ENCODE measurements at places on chromosomes 16 and 17. TPM values are rescaled to one million over a fixed set of nuclear protein-coding genes. Genes with fewer than 3 reads are reported as not detected.

DNA sequence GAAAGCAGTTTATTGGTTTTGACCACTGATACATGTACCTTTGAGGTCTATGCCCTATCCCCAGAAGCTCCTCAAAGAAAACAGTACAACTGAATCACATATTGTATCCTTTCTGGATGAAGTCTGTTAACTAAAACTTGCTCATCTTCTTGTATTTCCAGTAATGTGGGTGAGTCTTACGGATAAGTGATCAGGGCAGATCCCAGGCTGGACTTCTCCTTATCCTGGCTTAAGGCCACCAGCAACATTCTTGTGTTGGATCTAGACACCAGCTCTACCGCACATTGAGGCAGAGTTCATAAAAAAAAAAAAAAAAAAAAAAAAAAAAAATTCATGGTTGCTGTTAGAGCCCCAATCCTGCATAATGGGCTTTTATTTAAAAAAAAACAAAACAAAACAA, 536.7 kb upstream of the HSBP1 start:
- no peaks in the 10 kb centered on the region for H3K4me1 ChIP-seq
- 0 out of 2 replicates have a peak, but pooled peaks cover 4% of the 10 kb centered on the region for H3K27me3 ChIP-seq
- no peak overlapping the region for H3K4me3 ChIP-seq
- no peak for DNase-seq
- no peak overlapping the region for H3K27ac ChIP-seq

GRCh38 chr17:67119102-67119501, 74.7 kb downstream of the CACNG1 start:
- H3K27ac ChIP-seq: no peak overlapping the region
- no peaks in the 10 kb centered on the region for H3K27me3 ChIP-seq
- peaks cover 34% of the 10 kb centered on the region for H3K36me3 ChIP-seq
- H3K4me3 ChIP-seq: no peak overlapping the region
- no peaks in the 10 kb centered on the region for H3K4me1 ChIP-seq

GRCh38 chr17:35666070-35666469, 65.4 kb upstream of the RASL10B start:
- peaks cover 4% of the 10 kb centered on the region for H3K36me3 ChIP-seq
- H3K27me3 ChIP-seq: no peaks in the 10 kb centered on the region
- H3K27ac ChIP-seq: no peak overlapping the region
- no peak overlapping the region for H3K4me3 ChIP-seq
- H3K4me1 ChIP-seq: no peaks in the 10 kb centered on the region
- no peak for DNase-seq

- H3K4me3 ChIP-seq: no peak overlapping the region
- no peaks in the 10 kb centered on the region for H3K27me3 ChIP-seq
- no peak overlapping the region for H3K27ac ChIP-seq
- H3K4me1 ChIP-seq: no peaks in the 10 kb centered on the region
- no peaks in the 10 kb centered on the region for H3K36me3 ChIP-seq
Measured at GRCh38 chr16:55138298-55138697, 185.7 kb upstream of the IRX6 start.

DNA sequence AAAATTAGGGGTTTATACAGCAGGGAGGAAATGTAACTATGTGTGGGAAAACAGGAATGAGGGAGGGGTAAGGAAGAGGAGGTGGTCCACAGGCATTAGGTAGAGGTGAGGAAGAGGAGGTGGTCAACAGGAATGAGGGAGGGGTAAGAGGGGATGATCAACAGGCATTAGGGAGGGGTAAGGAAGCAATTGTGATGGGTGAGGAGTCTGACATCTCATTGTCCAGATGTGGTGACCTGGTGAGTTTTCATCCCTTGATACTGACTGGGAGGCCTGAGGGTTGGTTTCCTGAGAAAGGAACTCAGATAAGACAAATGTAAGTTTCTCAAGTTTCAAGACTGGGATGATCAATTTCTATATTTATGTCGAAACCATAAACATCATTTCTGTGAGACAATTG, 206.2 kb upstream of the C16orf82 start:
- no peaks in the 10 kb centered on the region for H3K36me3 ChIP-seq
- H3K4me1 ChIP-seq: no peaks in the 10 kb centered on the region
- no peak overlapping the region for H3K4me3 ChIP-seq
- no peak overlapping the region for H3K27ac ChIP-seq
- no peaks in the 10 kb centered on the region for H3K27me3 ChIP-seq

GRCh38 chr17:79482727-79483521, 127.9 kb downstream of the RBFOX3 start:
- no peak overlapping the region for H3K4me3 ChIP-seq
- H3K27ac ChIP-seq: no peak overlapping the region
- no peaks in the 10 kb centered on the region for H3K36me3 ChIP-seq

DNA sequence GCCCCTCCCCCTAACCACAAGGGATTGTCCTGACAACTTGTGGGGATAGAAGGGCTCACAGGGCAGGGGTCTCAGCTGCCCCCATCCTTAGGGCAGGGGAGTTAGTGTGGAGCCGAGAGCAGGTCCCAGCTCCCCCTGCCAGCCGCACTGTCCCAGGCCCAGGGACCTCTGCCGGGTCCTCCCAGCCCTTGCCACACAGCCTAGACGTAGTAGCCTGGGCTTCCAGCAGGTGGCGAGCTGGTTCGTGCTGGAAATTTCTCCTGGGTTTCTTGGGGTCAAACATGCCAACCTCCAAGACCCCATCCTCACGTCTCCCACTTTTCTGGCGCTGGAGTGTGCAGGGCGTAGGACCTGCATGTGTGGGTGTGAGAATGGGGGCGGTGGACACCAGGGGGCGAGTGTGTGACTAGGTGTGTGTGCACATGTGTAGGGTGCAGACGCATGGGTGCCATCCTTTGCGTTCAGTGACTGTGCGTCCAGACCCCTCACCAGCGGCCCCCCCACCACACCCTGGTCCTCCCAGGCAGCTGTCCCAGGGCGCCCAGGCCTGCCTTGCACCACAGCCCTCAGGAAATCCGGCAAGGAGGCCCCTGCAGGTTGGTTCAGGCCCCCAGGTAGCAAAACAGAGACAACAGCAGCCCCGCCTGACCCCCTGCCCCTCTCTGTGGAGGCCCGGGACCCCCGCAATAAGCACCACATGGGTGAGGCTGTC, 29.5 kb downstream of the SBK1 start:
- peak; percentile 47 for DNase-seq
- H3K4me1 ChIP-seq: peaks cover 18% of the 10 kb centered on the region
- H3K36me3 ChIP-seq: no peaks in the 10 kb centered on the region
- H3K27me3 ChIP-seq: no peaks in the 10 kb centered on the region
- no peak overlapping the region for H3K27ac ChIP-seq
- H3K4me3 ChIP-seq: no peak overlapping the region

DNA sequence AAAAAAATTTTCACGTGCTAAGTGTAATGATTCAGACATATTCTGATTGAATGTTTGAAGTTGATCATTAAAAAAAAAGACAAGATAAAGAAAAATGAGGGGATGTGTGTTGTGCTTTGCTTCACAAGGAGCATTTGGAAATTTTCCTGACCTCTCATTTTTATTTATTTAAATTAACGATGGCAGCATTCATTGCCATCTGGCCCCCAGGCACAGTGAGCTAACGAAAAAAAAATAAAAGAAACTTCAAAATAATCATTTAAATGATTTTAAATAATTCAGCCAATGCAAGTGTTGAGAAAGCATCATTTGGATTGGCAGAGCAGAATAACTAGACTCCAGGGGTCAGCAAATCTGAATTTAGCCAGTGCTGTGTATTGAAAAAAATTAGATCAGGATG, 1037.2 kb downstream of the CDH11 start:
- H3K36me3 ChIP-seq: no peaks in the 10 kb centered on the region
- no peak overlapping the region for H3K4me3 ChIP-seq
- DNase-seq: no peak
- H3K4me1 ChIP-seq: no peaks in the 10 kb centered on the region
- H3K27ac ChIP-seq: no peak overlapping the region
- no peaks in the 10 kb centered on the region for H3K27me3 ChIP-seq

DNA sequence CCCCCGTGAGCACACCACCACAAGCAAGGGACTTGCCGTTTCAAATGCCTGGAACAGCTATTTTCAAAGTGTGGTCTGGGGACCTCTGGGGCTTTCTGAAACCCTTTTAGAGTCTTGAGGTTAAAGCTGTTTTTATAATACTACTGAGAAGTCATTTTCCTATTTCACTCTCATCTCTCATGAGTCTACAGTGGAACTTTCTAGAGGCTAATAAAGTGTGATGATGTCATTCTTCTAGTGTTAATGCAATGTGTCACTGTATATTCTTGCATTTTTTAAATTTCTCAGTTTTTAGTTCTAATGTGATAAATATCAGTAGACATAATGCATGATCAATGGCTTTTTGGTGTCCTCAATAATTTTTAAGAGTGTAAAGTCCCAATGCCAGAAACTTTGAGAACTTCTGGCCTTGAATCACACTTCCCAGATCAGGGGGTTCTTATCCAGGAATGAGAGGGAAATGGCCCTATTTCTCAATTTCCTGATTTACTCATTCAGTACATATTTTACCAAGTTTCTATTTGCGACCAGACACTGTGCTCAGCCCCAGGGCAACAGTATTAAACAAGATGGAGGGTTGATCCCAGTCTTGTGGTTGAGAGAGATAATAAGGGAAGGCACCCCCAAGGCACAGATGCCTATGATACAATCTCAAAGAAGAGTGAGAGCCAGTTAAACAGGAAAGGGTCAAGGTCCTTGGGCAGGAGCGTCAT, 444.0 kb downstream of the HS3ST3B1 start:
- peaks cover 41% of the 10 kb centered on the region for H3K4me1 ChIP-seq
- H3K27me3 ChIP-seq: no peaks in the 10 kb centered on the region
- H3K4me3 ChIP-seq: no peak overlapping the region
- peak; percentile 71 for DNase-seq
- H3K36me3 ChIP-seq: no peaks in the 10 kb centered on the region

DNA sequence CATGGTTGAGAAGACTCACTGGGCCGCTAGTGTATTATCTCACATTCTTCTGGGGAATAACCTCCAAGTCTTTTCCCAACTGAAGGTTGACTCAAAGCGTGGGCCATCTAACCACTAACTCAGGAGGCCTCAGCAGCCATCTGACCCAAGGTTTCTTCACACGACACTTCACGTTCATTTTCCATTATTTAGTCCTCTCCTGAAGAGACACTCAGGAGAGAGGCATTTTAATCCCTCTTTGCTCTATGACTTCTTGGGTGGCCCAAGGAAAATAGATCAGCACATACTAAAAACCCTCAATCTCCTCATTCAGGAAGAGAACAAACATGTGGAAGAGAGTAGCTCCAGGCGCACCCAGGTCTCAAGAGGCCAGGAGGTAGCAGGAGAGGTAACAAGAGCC, 252.8 kb upstream of the FOXF1 start:
- no peak overlapping the region for H3K27ac ChIP-seq
- H3K36me3 ChIP-seq: no peaks in the 10 kb centered on the region
- no peak for DNase-seq
- H3K4me3 ChIP-seq: no peak overlapping the region
- no peaks in the 10 kb centered on the region for H3K4me1 ChIP-seq
- H3K27me3 ChIP-seq: no peaks in the 10 kb centered on the region

GRCh38 chr17:57419940-57420550, 163.7 kb downstream of the MSI2 start:
- H3K4me3 ChIP-seq: no peak overlapping the region
- H3K27me3 ChIP-seq: no peaks in the 10 kb centered on the region
- peak; percentile 76 for DNase-seq
- H3K4me1 ChIP-seq: peaks cover 45% of the 10 kb centered on the region
- no peaks in the 10 kb centered on the region for H3K36me3 ChIP-seq
- H3K27ac ChIP-seq: peak overlapping the region; percentile 86

GRCh38 chr16:86707581-86707980, 129.2 kb downstream of the FOXL1 start:
- DNase-seq: no peak
- no peaks in the 10 kb centered on the region for H3K36me3 ChIP-seq
- no peak overlapping the region for H3K4me3 ChIP-seq

- H3K27me3 ChIP-seq: peaks cover 16% of the 10 kb centered on the region
- H3K27ac ChIP-seq: no peak overlapping the region
- peaks cover 14% of the 10 kb centered on the region for H3K4me1 ChIP-seq
- no peaks in the 10 kb centered on the region for H3K36me3 ChIP-seq
- no peak for DNase-seq
Measured at GRCh38 chr17:58538811-58539409, 24.5 kb upstream of the MTMR4 start.

DNA sequence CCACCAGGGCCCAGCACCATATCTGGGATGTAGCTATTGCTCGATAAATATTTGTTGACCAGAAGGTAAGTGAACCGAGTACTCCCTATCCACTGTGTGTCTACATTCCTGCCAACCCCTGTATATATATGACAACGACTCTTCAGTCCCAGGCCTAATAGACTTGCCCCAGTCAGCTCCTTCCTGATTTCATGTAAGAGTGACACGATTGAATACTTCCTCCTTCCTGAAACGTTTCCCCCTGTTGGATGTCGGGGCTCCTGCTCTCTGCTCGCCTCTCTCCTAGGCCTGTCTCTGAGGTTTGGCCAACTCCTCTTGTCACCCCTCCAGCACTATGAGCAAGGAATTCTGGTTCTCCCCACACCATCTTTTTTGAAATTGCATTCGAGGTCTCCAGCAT, 178.9 kb downstream of the PRKCA start:
- H3K27me3 ChIP-seq: no peaks in the 10 kb centered on the region
- no peak for DNase-seq
- no peaks in the 10 kb centered on the region for H3K36me3 ChIP-seq
- H3K27ac ChIP-seq: no peak overlapping the region
- H3K4me1 ChIP-seq: no peaks in the 10 kb centered on the region

DNA sequence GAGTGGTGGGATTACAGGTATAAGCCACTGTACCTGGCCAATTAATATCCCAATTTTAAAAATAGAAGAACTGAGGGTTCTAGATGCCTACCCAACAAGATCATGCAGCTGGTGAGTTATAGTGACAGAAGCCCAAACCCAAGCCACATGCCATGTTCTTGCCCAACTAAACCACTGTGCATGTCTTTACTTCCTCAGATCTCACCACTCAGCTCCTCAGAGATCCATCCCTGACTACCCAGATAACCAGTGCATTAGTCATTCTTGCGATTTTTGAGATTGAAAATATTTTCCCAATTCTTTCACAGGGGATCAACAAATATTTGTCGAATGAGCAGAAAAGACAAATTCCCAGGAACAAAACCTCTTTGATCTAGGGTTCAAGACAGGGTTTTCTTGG, 303.1 kb downstream of the CBLN1 start:
- no peak for DNase-seq
- no peak overlapping the region for H3K27ac ChIP-seq
- H3K36me3 ChIP-seq: no peaks in the 10 kb centered on the region
- no peak overlapping the region for H3K4me3 ChIP-seq
- no peaks in the 10 kb centered on the region for H3K27me3 ChIP-seq

The TBC1D3D gene
- total RNA-seq: not detected

The MATCAP1 gene
- 29.6 TPM for total RNA-seq

The WFDC1 gene
- 0.15 TPM for total RNA-seq

The ZNF48 gene
- total RNA-seq: 14.2 TPM

The ZNF689 gene
- 6.9 TPM for total RNA-seq
